ENCODE measurements at places on chromosomes 4 and X.

DNA sequence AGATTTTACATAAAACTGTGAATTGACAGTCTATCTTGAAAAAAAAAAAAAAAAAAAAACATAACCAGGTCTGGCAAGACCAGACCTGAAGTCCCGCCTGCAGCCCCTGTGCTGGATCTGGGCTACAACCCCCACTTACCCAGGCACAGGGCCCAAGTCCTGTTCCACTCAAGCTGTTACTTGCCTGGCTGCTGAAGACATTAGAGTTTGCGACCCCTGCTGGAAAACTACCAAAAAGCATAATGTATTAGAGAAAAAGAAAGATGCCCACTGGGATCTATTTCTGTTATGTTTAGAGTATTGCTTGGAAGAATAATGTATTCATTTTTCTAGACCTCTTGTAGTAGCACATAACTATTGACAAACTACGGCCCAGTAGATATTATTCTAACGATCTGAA, 4.7 kb downstream of the HS3ST1 start:
- no peak for DNase-seq

GRCh38 chrX:154059729-154060245, 37.7 kb downstream of the MECP2 start:
- DNase-seq: no peak

DNA sequence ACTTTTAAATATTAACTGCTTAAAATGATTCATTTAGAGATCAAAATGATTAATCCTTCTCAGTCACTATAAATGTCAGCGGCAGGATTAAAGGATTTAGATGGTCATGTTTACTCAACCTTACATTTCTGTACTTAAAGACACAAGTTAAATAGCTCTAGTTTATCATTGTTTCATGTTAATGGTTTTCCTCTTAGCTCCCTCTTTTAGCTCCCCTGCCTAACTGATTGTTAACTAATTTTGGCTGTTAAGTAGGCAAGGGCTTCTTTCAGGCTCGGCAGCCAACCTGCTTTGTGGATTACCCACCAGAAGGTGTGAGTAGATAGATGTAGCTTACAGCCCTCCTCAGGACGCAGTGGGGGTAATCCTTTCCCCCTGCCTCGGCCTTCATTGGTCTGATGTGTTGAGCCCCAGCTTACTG, 96.0 kb downstream of the TENM3 start:
- DNase-seq: no peak

GRCh38 chrX:41108007-41108406, 22.8 kb downstream of the USP9X start:
- no peak for DNase-seq

DNA sequence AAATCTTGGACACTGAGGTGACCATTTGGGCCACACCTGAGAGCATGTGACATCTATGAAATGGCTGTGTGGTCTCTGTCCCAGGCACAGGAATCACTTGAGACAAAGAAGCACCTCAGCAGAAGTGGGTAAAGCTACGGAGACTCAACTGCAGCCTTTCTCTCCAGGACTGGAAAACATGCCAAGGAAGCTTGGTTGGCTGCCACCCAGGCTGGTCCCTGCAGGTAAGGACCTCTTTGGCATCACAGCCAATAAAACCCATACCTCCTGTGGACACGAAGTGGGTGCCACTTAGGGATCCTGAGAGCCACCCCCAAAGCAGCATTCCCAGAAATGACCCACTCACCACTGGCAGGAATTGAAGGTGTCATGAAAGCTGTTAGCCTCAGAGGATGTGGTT, 74.6 kb downstream of the LEF1 start:
- DNase-seq: no peak

- peak; percentile 42 for DNase-seq
Observed at GRCh38 chrX:103565752-103566151, 19.6 kb upstream of the TCEAL4 start.

DNA sequence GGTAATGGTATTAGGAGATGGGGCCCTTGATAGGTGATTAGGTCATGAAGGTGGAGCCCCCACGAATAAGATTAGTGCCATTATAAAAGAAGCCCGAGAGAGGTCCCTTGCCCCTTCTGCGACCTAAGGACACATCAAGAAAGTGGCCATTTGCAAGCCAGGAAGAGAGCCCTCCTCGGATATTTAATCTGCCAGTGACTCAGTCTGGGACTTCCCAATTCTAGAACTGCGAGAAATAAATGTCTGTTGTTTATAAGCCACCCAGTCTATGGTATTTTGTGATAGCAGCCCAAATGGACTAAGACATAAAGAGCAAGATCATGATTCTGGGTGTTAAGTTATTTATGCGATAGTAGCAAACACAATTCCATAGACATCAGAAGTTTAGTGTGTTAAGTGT, 192.2 kb downstream of the LDB2 start:
- DNase-seq: no peak

- no peak for DNase-seq
Observed at GRCh38 chr4:168319486-168320019, 1.0 kb upstream of the DDX60 start.

DNA sequence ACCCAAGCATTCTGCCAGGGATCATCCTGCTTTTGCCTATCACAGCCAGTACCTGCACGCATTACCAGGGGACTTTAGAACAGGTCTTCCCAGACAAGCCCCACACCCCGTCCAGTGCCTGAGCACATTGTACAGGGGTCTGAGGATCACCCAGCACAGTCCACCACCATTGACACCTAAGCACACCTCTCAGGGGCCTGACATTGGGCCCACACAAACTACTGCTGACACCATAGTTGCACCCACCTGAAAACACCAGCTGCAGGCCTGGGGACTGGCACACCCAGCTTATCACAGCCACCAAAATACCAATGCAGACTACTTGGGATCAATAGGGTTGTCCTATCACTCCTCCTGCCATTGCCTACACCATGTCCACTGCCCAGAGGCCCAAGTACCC, 14.7 kb upstream of the NAA11 start:
- no peak for DNase-seq

DNA sequence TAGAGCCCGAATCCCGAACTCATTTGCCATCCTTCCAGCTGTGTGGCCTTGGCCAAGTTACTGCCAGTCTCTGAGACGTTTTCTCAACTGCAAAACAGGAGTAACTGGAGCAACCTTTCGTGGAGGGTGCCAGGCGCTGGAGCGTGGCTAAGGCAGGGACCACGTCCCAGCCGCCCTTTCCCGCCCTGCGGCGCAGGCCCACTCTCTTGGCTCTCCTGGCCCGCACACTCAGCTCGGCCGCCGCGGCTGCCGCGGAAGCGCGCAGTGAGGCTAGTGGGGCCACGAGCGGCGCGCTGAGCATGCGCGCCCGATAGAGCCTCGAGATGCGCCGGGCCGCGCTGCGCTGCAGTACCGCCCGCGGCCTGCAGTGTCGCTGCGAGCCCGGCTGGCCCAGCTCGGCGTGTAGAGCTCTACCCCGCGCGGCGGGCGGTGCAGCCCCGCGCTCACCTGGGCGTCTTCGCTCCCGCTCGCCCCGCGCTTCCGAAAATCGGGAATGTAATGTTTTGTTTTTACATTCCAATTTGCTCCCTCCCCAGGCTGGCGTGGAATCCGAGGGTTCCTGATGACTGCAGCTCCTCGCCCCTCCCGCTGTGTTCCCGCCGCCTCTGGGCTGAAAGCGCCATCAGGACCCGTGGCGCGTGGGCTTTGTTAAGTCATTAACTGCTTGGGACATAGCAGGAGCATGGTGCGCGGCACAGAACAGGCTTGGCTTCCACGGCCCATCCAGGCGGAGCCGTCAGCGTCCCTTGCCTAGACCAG, 4.0 kb upstream of the ZNF518B start:
- no peak for DNase-seq

- no peak for DNase-seq
Observed at GRCh38 chrX:129599499-129599898, 55.3 kb downstream of the APLN start.

GRCh38 chr4:157739242-157739641, 433.6 kb downstream of the GASK1B start:
- DNase-seq: no peak

GRCh38 chr4:77600521-77601451, 4.8 kb upstream of the CXCL13 start:
- DNase-seq: no peak

GRCh38 chr4:28373191-28373590, 1512.5 kb downstream of the STIM2 start:
- DNase-seq: no peak

GRCh38 chrX:150044556-150044955, 106.3 kb upstream of the EOLA2 start:
- DNase-seq: no peak

DNA sequence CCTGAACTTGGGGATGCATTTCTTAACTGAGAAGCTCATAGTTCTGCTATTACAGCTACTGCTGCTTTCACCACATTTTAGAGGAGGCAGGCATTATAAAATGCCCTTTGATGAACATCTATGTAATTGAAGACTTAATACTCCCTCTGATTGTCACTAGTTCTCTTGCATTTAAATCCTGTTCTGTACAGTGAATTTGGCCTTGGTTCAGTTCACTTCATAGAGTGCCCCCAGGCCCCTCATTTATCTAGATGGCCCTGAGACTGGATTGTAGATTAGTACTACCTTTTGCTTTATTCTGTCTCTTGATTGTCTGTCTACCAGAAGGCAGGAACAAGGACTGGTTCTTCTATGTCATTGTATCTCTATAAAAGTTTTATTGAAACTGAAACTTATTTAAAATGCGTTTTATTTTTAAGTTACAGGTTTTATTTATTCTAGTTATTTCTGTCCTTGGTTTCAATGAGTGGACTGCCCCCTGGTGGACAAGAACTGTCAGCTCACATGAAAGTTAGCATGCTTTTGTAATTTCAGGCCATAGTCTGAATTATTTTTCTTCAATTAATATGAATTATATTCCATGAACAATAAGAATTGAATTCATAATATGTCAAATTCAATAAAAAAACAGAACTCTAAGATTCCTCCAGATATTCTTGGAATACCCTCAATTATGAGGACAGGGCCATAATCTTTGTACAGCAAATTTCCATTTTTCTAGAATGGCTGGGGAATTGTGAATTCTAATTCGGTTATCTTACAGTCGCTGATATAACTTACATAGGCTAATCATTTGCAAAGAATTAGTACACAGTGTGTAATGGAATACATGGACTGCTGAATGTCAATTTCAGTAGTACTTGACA, 47.2 kb upstream of the TMEM33 start:
- peak; percentile 16 for DNase-seq

DNA sequence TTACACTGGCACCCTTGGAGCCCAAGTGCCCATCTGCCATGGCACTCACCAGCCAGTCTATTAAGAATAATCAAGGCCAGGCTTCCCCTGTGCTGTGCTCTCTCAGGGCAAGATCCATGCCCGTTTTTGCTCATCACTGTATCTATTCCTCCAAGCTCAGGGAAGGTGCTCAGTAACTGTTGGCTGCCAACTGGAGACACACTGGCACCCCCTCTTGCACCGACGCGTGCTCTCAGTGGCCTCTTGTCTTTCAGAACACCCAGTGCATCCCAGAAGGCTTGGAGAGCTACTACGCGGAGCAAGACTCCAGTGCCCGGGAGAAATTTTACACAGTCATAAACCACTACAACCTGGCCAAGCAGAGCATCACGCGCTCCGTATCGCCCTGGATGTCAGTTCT, 30.1 kb downstream of the NSG1 start:
- DNase-seq: no peak

- DNase-seq: no peak
Observed at GRCh38 chr4:3297066-3297859, 4.4 kb downstream of the RGS12 start.

DNA sequence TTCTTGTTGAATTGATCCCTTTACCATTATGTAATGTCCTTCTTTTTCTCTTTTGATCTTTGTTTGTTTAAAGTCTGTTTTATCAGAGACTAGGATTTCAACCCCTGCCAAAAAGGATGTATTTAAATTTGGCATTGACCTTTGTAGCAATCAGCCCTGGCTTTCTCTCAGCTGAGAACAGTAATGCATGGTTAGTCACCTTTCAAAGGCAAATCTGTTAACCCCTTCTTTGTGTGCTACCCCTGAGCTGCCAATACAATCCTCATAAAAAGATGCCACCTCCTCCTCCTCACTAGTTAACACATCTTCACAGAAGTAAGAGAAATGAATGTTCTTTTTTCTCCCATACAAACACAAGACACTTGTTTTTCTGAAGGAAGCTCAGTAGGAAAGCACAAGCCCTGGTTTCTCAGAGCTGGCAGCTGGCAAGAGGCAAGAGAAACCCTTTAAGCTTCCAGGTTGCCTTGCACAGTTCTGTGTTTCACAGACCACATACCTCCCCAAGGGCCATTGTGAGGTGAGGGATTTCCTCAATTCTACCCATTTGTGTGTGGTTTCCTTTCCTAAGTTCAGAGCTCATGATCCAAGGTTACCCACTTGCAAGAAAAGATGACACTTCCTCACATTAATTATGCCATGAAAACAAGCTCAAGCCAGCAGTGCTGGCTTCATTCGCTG, 122.6 kb downstream of the RCHY1 start:
- DNase-seq: no peak

DNA sequence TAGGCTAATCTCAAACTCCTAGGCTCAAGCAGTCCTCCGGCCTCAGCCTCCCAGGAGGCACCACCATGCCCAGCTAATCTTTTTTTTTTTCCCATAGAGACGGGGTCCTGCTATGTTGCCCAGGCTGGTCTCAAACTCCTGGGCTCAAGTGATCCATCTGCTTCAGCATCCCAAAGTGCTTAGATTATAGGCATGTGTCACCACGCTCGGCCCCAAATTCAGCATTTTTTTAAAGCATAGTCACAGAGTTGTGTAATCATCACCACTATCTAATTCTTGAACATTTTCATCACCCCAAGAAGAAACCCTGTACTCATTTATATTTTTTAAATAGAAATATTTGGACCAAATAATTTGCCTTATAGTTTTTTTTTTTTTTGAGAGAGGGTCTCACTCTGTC, 10.3 kb downstream of the CENPI start:
- DNase-seq: peak; percentile 18

DNA sequence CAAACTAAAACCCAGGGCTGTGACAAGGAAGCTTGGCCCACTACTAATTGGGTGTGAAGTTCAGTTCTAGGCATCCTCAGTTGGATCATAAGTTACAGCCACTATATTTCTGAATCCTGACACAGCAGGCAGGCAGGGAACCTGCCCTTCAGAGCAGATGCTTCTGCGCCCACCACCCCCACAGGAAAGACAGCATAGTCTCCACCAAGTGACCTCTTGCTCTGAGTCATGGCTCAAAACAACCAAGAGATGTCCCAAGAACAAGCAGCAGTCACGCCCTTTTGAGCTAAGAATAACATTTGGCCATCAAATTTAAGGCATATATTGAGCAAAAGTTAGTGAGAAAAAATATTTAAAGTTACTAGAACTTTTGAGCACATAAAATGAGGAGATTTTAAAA, 170.7 kb upstream of the SMARCAD1 start:
- no peak for DNase-seq

- DNase-seq: no peak
Observed at GRCh38 chr4:78168029-78168428, 110.9 kb downstream of the FRAS1 start.
